Stimulated activated CD4-positive, alpha-beta T cell treated with anti-CD3 and anti-CD28 coated beads, Interleukin-1b, Interleukin-23, amount 100 ng/mL, for 1 hour (primary cell): ENCODE measurements at places on chromosomes 1 and 21.

DNA sequence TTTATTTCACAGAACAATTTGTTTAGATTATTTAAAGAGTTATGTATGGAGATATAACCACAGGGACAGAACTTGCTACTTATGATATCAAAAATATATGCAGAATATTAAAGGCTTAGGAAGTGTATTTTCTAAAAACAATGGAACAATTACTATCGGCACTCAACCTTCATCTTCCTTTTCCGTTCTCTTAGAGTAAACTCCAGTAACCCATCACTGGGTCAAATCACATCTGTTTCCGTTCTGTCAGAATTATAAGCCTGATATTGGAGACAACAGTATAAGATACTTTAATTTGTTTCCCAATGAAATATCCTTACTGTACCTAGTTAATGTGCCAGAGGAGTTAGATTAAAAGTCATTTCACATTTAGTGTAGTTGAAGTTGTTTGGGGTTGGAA lies 32.2 kb downstream of the DTL start:
- DNase-seq, result no peak

GRCh38 chr21:46655230-46655629 lies 19.8 kb downstream of the PRMT2 start:
- DNase-seq, result no peak

- no peak for DNase-seq
Measured at GRCh38 chr21:36976882-36977651, 10.6 kb upstream of the HLCS start.

DNA sequence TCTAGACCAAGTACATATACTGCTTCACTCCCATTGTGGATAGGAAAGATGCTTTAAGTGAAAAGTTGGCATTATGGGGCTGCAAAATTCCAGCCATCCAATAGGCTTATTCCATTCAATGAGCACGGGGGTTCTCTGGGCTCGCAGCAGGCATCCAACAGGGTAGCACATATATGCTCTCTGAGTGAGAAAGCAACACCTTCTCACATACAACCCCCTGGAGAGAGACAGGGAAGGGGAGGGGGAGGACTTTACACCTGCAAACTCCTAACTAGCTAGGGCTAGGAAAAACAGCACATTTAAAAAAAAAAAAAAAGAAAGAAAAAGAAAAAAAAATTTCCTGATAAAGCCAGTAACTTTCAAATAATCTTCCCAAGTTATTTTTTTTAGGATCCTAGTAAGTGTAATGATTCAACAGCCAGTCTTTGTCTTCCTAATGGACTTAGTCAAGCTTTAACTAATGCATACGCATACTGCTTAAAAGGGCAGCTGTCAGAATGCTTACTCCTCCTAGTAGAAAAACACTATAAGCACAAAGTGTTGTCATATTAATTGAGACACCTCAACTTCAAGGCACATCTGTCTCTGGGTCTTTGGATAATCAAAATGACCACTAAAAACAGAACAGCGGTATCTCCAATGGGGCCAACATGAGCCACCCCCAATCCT lies 18.7 kb downstream of the PSMB2 start:
- no peak for DNase-seq

DNA sequence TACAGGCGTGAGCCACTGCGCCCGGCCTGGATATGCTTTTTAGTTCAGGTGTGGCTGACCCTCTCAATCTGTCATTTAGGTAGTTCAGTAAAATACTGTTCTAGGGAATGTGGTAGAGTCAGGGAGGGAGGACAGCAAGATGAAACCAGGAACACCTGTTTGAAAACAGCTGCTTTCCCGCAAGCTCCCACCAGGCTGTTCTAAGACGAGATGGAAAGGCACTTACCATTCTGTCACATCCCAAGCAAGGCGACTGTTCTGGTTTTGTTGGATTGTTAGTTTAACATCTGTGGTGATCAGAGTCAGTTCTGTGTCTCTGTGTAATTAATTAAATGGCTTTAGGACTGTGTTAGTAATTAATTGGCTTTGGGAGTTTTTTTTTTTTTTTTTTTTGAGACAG lies 2.9 kb downstream of the CHAF1B start:
- no peak for DNase-seq

GRCh38 chr1:161267321-161267720 lies 8.8 kb downstream of the PCP4L1 start:
- no peak for DNase-seq

- DNase-seq, result no peak
Measured at GRCh38 chr1:15080328-15081007, 73.1 kb upstream of the TMEM51 start.

- no peak for DNase-seq
Measured at GRCh38 chr21:44931137-44931500, 8.7 kb upstream of the SLX9 start.

- DNase-seq, result no peak
Measured at GRCh38 chr21:45557616-45558043, 15.4 kb upstream of the SLC19A1 start.

DNA sequence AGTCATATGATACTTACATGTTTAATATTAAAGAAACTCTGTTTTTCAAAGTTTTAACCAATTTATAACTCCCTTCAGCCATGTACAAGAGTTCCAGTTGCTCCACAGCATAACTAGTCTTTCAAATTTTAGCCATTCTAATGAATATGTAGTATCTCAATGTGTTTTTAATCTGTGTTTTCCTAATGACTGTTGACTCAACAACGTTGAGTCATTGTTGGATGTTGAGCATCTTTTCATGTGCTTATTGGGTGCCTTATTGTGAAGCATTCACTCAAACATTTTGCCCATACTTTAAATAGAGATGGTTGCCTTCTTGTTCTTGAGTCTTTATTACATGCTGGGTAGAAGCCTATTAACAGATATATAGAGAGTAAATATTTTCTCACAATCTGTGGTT lies 240.2 kb upstream of the LYPLAL1 start:
- DNase-seq, result no peak

DNA sequence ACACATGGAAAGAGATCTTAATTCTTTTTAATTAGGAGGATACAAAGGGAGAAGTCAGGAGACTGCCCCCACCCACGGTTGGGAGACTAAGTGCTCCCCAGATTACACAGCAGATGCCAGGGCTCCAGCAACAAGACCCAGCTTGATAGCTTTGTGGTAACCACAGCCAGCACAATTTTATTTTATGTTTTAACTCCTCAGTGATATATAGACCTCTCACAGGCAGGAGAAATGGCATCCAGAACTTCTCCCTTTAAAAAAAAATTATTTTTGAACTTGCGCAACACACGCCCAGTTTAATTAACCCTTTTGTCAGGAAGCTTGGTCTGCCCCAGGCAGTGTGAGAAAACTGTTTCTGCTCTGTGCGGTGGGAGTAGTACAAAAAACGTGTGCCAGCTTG lies 62.6 kb upstream of the ACOT11 start:
- no peak for DNase-seq

DNA sequence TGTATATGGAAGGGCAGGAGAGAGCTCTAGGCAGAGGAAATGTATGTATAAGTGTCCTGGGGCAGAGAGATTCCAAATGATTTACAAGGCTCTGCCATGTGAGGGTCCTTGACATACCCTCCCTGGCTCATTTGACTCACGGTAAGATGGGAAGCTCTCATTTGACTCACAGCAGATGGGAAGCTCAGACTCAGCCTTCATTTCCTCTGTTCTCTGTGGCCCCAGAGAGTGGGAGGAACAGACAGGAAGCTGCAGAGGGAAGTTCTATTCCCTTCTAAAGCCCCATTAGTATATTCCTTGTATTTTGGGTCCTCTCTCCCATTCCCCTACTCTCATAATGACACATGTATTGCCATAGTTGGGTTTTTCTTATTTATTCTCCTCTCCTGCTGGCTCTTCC lies 44.9 kb downstream of the FOXD2 start:
- no peak for DNase-seq

- no peak for DNase-seq
Measured at GRCh38 chr21:37368541-37369279, 2.1 kb downstream of the DYRK1A start.

- no peak for DNase-seq
Measured at GRCh38 chr1:17933971-17934370, 173.6 kb upstream of the IGSF21 start.

GRCh38 chr1:181394766-181395165 lies 88.6 kb upstream of the CACNA1E start:
- DNase-seq, result no peak

DNA sequence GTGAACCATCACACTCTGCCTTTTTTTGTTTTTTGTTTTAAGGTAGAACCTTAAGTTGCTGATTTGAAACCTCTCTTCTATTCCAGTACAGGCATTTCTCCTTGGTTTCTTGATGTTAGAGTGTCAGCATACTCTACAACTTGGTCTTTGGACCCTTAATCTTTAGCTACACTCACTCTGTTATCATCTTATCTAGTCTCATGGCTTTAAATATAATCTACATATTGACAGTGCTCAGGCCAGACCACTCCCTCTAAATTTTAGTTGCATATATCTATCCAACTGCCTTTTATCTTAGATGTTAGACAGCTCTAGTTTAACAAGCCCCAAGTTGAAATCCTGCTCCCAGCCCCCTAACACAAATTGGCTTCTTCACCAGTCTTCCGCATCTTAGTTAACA lies 22.1 kb downstream of the NME7 start:
- no peak for DNase-seq
